Muscle of arm (tissue), 14 donors: ENCODE measurements at places on chromosomes 3 and 15.

DNA sequence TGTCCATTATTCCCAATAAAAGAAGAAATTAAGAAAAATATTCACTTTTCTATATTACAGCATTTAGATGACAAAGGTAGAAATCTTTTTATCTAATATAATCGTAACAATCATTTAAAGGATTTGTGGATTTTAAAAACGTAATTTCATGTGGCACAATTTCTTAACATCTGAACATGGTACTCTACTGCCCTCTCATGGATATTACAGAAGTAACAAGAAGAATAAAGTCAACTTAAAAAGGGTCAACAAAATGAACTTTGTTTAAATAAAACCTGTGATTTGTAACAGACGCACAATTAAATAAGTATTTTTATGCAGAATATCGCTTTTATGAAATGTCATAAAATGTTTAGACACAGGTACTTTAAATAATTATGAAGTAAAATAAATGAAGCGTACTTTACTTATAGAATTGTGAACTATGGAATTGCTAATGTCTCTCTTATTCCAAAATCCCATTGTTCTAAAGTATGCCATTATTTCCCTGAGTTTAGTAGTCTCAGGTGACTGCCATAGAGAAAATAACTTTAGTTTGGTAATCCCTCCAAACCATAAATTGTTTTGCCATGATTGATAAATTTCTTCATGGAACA is 366.8 kb upstream of the ZNF385D start:
- peak; percentile 47 for DNase-seq

- no peak for DNase-seq
Observed at GRCh38 chr15:92069308-92070250, 216.1 kb downstream of the SLCO3A1 start.

DNA sequence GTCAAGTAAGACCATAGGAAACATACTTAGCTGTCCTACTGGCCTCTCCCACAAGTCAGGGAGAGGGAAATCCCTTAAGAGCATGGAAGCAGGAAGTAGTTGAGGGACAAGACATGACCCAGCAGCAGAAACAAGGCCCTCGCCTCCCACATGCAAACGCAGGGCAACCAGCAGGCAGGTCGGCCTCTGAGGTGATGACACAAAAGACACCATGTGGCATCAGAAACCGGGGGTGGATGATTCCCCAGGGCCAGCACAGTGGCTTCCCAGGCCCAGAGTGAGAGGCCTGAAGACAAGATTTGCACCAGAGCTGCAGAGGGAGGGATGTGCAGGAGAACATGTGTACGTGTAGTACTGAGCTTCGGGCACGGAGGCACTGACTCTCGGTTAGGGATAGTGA is 26.3 kb downstream of the PXYLP1 start:
- no peak for DNase-seq

GRCh38 chr3:13336592-13336991 is 83.5 kb downstream of the NUP210 start:
- DNase-seq: no peak

- peak; percentile 7 for DNase-seq
Observed at GRCh38 chr3:178658694-178659325, 122.6 kb downstream of the KCNMB2 start.

DNA sequence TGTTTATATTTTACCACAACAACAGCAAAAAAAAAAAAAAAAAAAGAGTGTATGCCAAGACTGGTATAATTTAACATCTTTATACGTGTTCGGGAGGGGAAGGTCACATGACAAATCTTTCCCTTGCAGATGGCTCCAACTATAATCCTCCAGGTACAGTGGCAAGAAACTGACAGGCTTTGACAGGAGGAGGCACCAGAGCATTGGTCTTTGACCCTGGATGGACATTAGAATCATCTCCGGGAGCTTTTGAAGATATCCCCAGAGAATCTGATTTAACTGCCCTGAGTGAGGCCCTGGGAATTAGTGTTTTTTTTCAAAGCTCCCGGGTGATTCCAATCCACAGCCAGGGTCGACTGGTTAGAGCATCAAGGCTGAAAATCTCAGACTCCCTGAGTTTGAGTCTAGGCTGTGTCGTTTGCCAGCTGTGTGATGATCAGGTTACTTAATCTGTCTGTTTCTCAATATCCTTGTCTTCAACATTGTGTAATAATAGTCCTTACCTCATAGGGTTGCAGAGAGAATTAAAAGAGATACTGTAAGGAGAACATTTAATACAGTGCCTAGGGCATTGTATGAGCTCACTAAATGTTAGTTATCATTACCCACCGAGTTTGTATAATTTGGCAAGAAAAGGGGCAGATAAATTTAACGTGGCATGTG is 8.9 kb upstream of the SEMA5B start:
- no peak for DNase-seq

- peak; percentile 49 for DNase-seq
Observed at GRCh38 chr3:108552267-108553159, 36.7 kb downstream of the CIP2A start.

DNA sequence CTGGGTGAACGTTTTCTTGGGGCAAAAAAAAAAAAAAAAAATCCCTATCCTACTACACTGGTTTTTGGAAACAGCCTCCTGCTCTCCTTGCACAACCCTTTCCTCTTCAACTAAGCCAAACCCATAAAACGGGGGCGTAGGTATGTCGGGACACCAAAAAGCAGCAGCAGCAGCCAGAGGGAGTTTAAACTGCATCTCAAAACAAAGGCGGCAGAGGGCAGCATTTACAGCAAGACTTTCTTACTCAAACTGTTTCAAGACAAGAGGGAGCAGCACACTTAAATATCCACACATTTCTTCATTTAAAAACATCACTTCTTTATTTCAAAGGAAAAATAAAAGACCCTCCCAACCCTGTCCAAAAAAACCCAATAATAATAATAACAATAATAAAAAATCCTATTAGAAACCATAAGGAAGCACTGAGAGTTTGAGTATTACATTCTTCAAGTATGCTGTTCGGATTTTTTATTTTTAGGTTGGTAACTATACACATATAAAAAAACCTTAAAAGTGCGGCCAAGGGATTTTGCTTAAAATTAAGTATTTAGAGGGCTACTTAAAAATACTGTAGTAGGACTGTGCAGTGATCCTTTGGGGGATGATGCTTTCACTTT is 43.9 kb upstream of the PLXND1 start:
- peak; percentile 71 for DNase-seq
